ENCODE measurements at places on chromosomes 6 and 20.

GRCh38 chr6:55474382-55474781 lies 104.6 kb downstream of the HMGCLL1 start:
- no peaks in the 10 kb centered on the region for H3K36me3 ChIP-seq
- no peaks in the 10 kb centered on the region for H3K27me3 ChIP-seq
- no peak overlapping the region for H3K4me3 ChIP-seq
- DNase-seq: no peak

- no peak for DNase-seq
- H3K4me3 ChIP-seq: no peak overlapping the region
- H3K27ac ChIP-seq: no peak overlapping the region
- no peaks in the 10 kb centered on the region for H3K4me1 ChIP-seq
- H3K36me3 ChIP-seq: no peaks in the 10 kb centered on the region
- H3K27me3 ChIP-seq: no peaks in the 10 kb centered on the region
These were observed 96.9 kb downstream of the PRSS35 start for GRCh38 chr6:83609248-83609647.

DNA sequence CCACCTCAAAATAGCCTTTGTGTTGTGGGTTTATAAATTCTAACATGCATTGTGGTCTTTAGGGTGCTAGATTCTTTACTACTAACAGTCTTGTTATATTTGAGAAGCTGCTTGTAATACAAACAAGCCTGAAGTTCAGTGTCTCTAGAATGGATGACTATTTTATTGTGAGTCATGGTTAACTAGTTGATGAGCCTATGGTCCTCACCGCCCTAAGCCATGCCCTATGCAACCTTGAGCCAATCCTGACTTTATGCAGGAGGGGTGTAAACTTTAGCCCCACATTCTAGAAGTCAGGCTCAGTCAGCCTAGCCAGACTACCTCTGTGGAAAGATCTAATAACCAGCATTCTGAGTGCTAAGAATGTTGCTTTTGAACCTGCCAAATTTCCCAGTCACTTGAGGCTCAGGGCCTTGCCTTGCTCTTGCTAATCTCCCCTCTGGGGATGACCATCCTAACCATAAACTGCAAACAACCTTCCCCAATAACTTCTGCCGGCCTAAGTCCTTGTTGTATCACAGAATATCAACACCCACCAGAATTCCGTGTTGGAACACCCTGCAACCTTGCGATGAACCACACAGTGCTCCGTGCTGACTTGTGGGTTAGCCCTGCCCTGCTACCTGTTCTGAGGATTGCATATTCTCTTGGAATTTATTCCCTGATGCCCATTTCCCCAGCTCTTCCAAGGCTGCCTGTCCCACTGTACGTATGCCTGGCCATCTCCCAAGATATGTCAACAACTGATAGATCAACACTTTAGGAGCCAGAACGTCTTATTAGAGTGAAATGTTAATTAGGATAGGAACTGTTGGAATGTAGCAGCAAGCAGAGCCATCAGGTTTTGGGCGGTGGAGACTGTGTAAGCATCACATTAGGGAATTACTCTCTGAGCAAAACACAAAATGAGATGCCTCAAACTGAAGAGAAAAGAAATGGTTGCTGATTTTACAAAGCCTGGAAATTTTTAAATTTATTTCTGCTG lies 71.7 kb upstream of the CEP85L start:
- H3K4me3 ChIP-seq: no peak overlapping the region
- H3K27ac ChIP-seq: no peak overlapping the region
- H3K4me1 ChIP-seq: no peaks in the 10 kb centered on the region
- no peak for DNase-seq

DNA sequence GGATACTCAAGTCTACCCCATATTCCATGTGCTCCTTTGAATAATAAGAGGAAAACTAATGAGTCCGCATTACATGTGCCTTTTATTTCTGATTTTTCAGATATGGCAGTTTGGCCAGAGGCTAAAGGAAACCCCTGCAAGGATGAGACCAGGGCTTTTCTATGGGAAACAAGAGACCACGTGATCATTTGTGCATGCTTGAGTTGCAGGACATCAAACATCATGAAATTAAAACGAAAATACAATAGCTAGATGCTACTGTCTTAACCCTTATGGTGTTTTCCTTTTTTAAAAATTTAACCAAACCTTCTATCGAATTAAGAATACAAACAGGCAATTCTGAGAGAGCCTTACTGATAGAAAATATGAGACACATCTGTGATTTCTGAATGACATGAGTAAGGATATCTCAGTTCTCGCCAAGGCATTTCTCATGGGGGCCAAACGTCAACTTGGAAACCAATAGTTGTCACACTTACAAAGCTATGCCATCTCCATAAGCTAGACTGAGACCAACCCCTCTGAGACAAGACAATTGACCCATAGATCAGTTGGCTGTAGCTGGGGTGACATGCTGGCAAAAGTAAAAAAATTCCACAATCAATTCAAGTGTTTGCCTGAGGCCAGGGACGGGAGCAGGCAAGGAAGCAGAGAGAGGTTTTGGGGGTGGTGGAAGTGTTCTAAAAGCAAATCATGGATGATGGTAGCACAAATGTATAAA lies 52.8 kb downstream of the RIPOR2 start:
- no peaks in the 10 kb centered on the region for H3K27me3 ChIP-seq
- H3K4me1 ChIP-seq: no peaks in the 10 kb centered on the region
- DNase-seq: no peak
- no peak overlapping the region for H3K27ac ChIP-seq
- no peak overlapping the region for H3K4me3 ChIP-seq

- no peak overlapping the region for H3K4me3 ChIP-seq
- peaks cover 9% of the 10 kb centered on the region for H3K4me1 ChIP-seq
- no peak overlapping the region for H3K27ac ChIP-seq
These were observed 143.6 kb downstream of the PHACTR3 start for GRCh38 chr20:59747671-59748515.

GRCh38 chr6:20640181-20640580 lies 105.9 kb downstream of the CDKAL1 start:
- H3K27me3 ChIP-seq: no peaks in the 10 kb centered on the region
- H3K27ac ChIP-seq: no peak overlapping the region
- no peaks in the 10 kb centered on the region for H3K4me1 ChIP-seq
- H3K36me3 ChIP-seq: no peaks in the 10 kb centered on the region

DNA sequence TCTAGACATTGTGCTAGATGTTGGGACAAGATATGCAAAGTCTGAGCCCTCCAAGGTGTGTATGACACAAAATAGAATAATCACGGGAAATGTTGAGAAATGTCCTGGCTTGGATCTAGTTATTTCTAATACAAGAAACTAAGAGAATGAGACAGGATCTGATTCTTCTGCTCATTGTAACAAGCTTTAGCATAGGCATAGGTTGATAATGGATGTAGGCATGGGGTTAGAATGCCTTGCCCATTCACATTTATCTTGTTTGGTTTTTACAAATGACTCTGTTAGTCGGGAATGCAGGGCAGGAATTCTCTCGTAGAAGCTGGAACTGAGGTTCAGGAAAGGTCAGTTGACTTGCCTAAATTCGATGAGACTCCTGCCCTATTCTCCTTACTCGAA lies 1.5 kb upstream of the SLC26A8 start:
- H3K27me3 ChIP-seq: peaks cover 5% of the 10 kb centered on the region
- H3K4me3 ChIP-seq: no peak overlapping the region
- H3K27ac ChIP-seq: no peak overlapping the region

DNA sequence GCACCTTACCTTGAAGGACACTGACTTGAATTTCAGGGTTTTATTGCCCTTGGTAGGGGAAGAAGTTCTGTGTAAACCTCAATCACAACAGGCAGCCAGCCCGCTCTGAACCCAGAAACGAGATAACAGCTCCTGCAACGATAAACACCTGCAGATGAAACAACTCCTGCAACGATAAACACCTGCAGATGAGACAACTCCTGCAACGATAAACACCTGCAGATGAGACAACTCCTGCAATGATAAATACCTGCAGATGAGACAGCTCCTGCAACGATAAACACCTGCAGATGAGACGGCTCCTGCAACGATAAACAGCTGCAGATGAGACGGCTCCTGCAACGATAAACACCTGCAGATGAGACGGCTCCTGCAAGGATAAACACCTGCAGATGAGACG lies 54.0 kb upstream of the TBXT start:
- DNase-seq: no peak
- H3K36me3 ChIP-seq: no peaks in the 10 kb centered on the region
- H3K4me3 ChIP-seq: no peak overlapping the region
- no peaks in the 10 kb centered on the region for H3K27me3 ChIP-seq
- no peak overlapping the region for H3K27ac ChIP-seq
- H3K4me1 ChIP-seq: no peaks in the 10 kb centered on the region

- H3K36me3 ChIP-seq: no peaks in the 10 kb centered on the region
- no peak for DNase-seq
- peaks cover 12% of the 10 kb centered on the region for H3K4me1 ChIP-seq
- H3K27me3 ChIP-seq: no peaks in the 10 kb centered on the region
- peak overlapping the region; percentile 8 for H3K27ac ChIP-seq
- H3K4me3 ChIP-seq: no peak overlapping the region
These were observed 182.5 kb downstream of the GMPR start for GRCh38 chr6:16420715-16421461.

GRCh38 chr6:97322811-97323210 lies 39.8 kb upstream of the MMS22L start:
- no peak overlapping the region for H3K27ac ChIP-seq
- DNase-seq: no peak
- no peak overlapping the region for H3K4me3 ChIP-seq
- H3K4me1 ChIP-seq: no peaks in the 10 kb centered on the region
- no peaks in the 10 kb centered on the region for H3K36me3 ChIP-seq

GRCh38 chr6:82494367-82494766 lies 130.8 kb downstream of the TPBG start:
- H3K27me3 ChIP-seq: no peaks in the 10 kb centered on the region
- no peaks in the 10 kb centered on the region for H3K36me3 ChIP-seq
- no peak overlapping the region for H3K27ac ChIP-seq
- H3K4me1 ChIP-seq: no peaks in the 10 kb centered on the region
- no peak overlapping the region for H3K4me3 ChIP-seq

- no peak overlapping the region for H3K27ac ChIP-seq
- no peaks in the 10 kb centered on the region for H3K4me1 ChIP-seq
- H3K4me3 ChIP-seq: no peak overlapping the region
- no peak for DNase-seq
- H3K36me3 ChIP-seq: no peaks in the 10 kb centered on the region
These were observed 43.9 kb upstream of the GGTLC1 start for GRCh38 chr20:24032400-24032898.

GRCh38 chr20:3820901-3821727 lies 767 bp downstream of the AP5S1 start:
- H3K27ac ChIP-seq: peak overlapping the region; percentile 94
- peaks cover 26% of the 10 kb centered on the region for H3K4me1 ChIP-seq
- H3K4me3 ChIP-seq: peak overlapping the region; percentile 81
- no peaks in the 10 kb centered on the region for H3K27me3 ChIP-seq

- H3K4me1 ChIP-seq: peaks cover 13% of the 10 kb centered on the region
- H3K36me3 ChIP-seq: no peaks in the 10 kb centered on the region
- no peak overlapping the region for H3K27ac ChIP-seq
- no peak for DNase-seq
- H3K27me3 ChIP-seq: no peaks in the 10 kb centered on the region
These were observed 21.4 kb downstream of the SNAI1 start for GRCh38 chr20:50004229-50004628.

GRCh38 chr6:52544602-52545405 lies 32.1 kb downstream of the TRAM2 start:
- H3K27me3 ChIP-seq: no peaks in the 10 kb centered on the region
- H3K4me3 ChIP-seq: no peak overlapping the region
- peaks cover 24% of the 10 kb centered on the region for H3K4me1 ChIP-seq

DNA sequence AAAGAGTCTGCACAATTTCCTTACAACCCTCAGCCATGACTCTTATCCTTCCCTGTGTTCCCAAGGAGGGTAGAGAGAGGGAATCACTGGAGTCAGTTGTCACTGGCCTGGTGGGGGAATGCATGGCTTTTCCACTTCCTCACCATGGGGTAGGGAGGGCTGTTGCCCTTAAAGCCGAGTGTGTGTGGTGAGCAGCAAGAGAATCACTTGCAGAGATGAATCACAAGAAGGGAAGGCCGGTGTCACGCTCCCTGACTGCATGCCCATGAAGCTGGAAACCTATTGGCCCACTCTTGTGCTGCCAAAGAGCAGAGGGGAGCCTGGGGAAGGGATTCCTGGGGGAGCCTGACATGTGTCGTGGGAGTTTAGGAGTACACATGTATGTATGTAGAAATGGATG lies 18.1 kb upstream of the BMP6 start:
- H3K4me3 ChIP-seq: no peak overlapping the region
- no peak for DNase-seq
- no peak overlapping the region for H3K27ac ChIP-seq
- H3K36me3 ChIP-seq: no peaks in the 10 kb centered on the region

- no peak overlapping the region for H3K4me3 ChIP-seq
- DNase-seq: no peak
- H3K36me3 ChIP-seq: no peaks in the 10 kb centered on the region
- no peaks in the 10 kb centered on the region for H3K4me1 ChIP-seq
These were observed 422.4 kb downstream of the DOK5 start for GRCh38 chr20:54897787-54898186.

GRCh38 chr20:16432466-16433292 lies 140.6 kb downstream of the KIF16B start:
- H3K4me3 ChIP-seq: no peak overlapping the region
- H3K27me3 ChIP-seq: no peaks in the 10 kb centered on the region
- DNase-seq: no peak
- H3K4me1 ChIP-seq: no peaks in the 10 kb centered on the region
- H3K36me3 ChIP-seq: peaks cover 13% of the 10 kb centered on the region

DNA sequence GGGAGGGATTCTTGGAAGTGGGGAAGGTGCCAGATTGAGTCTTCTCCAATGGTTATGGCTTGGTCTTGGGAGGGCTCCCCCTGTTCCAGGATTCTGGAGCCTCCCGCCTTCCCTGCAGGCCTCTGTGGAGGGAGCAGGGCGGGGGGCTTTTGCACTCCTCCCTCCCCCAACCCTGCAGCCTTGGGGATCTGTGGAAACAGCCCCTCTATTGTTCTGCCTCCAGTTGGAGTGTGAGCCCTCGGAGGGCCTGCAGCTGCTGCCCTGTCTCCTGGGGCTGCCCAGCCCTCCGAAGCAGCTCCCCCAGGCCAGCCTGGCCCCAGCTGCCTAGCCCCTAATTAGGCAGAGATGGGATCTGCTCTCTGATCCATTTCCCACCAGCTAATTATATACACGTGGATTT lies 14.7 kb downstream of the FAM110A start:
- DNase-seq: no peak
- H3K4me1 ChIP-seq: peaks cover 48% of the 10 kb centered on the region
- H3K4me3 ChIP-seq: no peak overlapping the region
- no peak overlapping the region for H3K27ac ChIP-seq
- H3K27me3 ChIP-seq: no peaks in the 10 kb centered on the region
- H3K36me3 ChIP-seq: no peaks in the 10 kb centered on the region

DNA sequence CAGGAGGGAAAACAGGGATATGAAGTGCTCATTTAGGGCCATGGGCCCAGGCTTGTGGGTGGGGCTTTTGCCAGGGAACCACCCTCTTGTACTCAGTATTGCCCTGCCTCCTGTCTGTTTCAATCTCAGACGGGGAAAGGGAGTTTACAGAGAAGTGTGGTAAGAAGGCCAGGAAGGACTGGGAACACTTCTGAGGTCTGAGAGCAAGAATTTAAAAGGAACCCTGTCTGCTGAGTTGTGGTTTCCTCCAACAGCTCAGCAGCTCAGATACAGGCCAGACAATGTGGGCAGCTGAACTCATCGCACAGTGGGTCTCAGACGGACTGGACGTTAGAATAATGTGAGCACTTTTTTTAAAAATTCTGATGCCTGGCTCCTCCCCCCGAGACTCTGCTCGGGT lies 354.1 kb upstream of the ARID1B start:
- no peaks in the 10 kb centered on the region for H3K4me1 ChIP-seq
- H3K4me3 ChIP-seq: no peak overlapping the region
- no peaks in the 10 kb centered on the region for H3K36me3 ChIP-seq
- DNase-seq: no peak
- H3K27me3 ChIP-seq: no peaks in the 10 kb centered on the region

GRCh38 chr20:61600016-61600415 lies 348.0 kb downstream of the CDH4 start:
- no peak overlapping the region for H3K4me3 ChIP-seq
- no peaks in the 10 kb centered on the region for H3K4me1 ChIP-seq
- no peak for DNase-seq
- no peaks in the 10 kb centered on the region for H3K36me3 ChIP-seq
- no peaks in the 10 kb centered on the region for H3K27me3 ChIP-seq

Measured in upper lobe of left lung (tissue), 6 donors.